GDM1 (cell line): ENCODE measurements at places on chromosomes 6 and 20.

GRCh38 chr6:90220273-90220672, 76.4 kb downstream of the BACH2 start:
- no peak for DNase-seq

DNA sequence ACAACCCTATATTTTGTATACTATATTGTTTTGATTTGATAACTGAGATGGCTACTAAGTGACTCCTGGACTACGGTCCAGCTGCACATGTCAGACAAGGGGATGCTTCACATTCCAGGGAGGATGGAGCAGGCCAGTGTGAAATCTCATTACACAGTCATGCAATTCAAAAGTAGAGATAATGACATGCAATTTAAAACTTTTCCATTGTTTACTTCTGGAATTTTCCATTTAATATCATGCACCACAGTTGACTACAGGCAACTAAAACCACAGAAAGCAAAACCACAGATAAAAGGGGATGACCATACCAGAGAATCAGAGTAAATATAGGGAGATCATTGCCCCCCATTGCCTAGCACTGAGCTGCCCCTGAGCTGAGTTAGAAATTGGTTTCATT, 366.4 kb downstream of the BTBD9 start:
- DNase-seq, result no peak

GRCh38 chr6:81859884-81860283, 107.4 kb upstream of the TENT5A start:
- DNase-seq, result no peak

- DNase-seq, result no peak
These were observed 137.4 kb upstream of the LAMP5 start for GRCh38 chr20:9377007-9377406.

DNA sequence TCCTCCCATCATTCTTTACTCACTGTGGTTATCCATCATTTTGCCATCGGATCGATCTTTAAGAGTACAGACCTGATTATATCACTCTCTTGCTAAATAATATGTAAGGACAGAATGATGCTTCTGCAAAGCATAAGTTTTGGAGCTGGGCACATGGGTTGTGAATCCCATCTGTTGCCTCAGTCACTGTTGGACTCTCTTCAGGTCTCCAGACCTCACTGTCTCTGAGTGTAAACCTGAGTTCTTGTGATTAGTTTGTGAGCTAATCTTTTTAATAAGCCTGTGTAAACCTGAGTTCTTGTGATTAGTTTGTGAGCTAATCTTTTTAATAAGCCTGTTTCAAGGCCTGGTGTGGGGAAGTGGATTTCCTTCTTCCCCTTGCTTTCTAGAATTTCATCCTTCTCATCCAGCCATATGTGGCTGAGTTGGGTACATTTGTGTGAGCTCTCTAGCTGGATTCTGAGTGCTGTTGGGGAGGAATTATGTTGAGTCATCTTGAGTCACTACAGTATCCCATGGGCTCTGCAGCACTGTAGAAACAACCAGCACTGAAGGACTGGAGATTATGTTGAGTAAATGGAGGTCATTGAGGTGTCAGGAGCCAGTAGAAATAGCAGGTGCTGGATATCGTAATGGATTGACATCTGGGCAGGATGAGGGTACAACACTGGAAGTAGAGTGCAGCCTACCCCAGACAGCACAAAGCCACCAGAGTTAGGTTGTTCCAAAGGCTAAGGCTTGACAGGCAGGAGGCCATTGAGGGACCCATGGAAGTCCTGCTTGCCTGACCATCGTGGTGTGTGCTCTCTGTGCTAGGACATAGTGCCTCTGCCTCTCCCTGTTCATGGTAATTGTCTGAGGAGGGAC, 52.4 kb downstream of the SCAND1 start:
- no peak for DNase-seq

- no peak for DNase-seq
These were observed 135.6 kb upstream of the UST start for GRCh38 chr6:148611213-148611612.

- DNase-seq, result no peak
These were observed 7.9 kb downstream of the EXOC2 start for GRCh38 chr6:684831-685636.

DNA sequence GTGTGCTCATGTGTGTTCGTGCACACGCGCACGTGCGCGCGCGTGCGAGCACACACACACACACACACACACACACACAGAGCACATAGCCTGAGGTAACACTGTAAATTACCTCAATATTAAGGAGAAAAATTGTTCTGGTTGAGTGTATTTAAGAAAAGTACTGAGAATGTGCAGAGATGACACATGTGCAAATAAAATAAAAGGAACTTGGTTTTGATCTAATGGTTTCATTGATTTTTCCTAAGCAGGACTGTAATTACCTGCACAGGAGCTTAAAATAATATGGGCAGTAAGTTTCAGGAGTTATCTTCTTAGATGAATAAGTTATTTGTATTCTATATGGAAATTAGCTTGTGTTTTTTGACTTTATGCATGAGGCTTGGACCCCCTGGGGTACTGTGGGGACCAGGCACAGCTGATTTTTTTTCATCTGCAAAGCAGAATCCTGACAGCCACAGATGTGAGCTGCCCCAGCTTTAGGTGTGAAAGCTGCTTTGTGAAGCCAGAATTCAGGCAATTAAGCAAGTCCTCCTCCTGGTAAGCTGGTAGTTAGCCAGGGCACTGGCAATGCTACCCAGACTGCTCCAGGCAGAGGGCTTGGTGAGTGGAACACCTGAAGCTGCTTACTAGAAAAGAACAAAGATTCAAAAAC, 1040.6 kb upstream of the CITED2 start:
- no peak for DNase-seq

- DNase-seq, result no peak
These were observed 7.7 kb upstream of the ASXL1 start for GRCh38 chr20:32350421-32350820.
